ENCODE measurements at places on chromosomes 3 and 15.

GRCh38 chr15:42072141-42072685 lies 22.1 kb downstream of the PLA2G4D start:
- no peak overlapping the region for H3K4me3 ChIP-seq
- H3K27me3 ChIP-seq = no peaks in the 10 kb centered on the region
- H3K36me3 ChIP-seq = no peaks in the 10 kb centered on the region
- H3K27ac ChIP-seq = no peak overlapping the region
- DNase-seq = no peak

GRCh38 chr3:194688200-194688740 lies 2.6 kb downstream of the FAM43A start:
- H3K36me3 ChIP-seq = no peaks in the 10 kb centered on the region
- H3K27ac ChIP-seq = no peak overlapping the region
- H3K4me1 ChIP-seq = peaks cover 19% of the 10 kb centered on the region
- DNase-seq = no peak
- no peaks in the 10 kb centered on the region for H3K27me3 ChIP-seq

- peak within 1 kb of the TSS; percentile 98 for H3K27ac ChIP-seq
- H3K27me3 ChIP-seq = no peaks in the 10 kb centered on the region
- DNase-seq = peak; percentile 67
- H3K4me3 ChIP-seq = peak within 1 kb of the TSS; percentile 94
- peaks cover 51% of the 10 kb centered on the region for H3K4me1 ChIP-seq
- no peaks in the 10 kb centered on the region for H3K36me3 ChIP-seq
Observed at GRCh38 chr3:113746548-113747282, at the start of gene ATP6V1A. Gene ATP6V1A (plus strand): TSS chr3:113747035. CDS start chr3:113778754, 31,719 bp downstream.

DNA sequence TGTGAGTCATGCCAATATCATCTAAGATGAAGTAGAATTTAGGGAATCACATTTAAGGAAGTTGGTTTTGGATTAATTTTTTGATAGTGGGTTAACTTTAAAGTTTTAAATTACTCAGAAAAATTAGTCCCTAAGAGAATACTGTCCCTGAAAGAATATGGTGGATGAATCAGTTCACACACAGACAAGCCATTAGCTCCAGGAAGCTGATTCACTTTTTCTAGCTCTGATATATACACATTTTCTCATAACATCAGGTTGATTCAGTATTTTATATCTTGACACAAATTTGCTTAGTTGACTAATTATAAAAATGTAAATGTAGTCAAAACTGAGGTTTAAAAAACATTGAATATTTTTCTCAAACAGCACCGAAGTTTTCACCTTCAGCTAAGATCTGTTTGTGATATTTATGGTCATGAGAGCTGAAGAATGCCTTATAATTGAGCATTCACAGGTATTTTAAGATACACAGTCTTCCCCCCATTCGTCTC lies 55.1 kb downstream of the MYH15 start:
- H3K27me3 ChIP-seq = no peaks in the 10 kb centered on the region
- no peaks in the 10 kb centered on the region for H3K36me3 ChIP-seq
- H3K4me1 ChIP-seq = no peaks in the 10 kb centered on the region
- H3K4me3 ChIP-seq = no peak overlapping the region
- no peak for DNase-seq

DNA sequence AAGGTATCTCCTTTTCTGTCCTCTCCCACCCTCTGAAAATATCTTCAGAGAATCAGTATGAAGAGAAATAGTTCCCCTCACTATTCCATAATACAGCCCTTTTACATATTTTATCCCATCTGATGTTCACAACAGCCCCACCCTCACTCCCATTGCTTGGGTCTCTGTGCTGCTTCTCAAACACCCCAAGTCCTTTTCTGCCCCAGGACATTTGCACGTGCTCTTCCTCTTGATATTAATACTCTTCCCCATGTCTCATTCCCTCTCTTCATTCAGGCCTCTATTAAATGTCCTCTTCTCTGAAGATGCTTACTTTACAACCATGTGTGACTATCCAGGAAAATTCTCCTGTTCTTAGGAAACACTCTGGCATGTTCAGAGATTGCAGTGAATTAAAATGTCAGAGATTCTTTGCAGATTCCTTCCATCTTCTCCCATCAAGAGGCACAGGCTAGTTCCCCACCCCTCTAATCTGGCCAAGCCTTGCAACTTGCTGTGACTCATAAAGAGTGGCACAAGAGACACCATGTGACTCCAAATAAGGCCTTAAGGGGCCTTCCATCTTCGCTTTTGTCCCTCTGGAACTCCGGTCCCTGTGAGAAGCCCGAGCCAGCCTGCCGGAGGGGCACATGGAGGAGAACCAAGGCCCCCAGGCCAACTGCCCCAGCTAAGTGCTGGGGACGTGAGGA lies 128.5 kb downstream of the CHSY1 start:
- no peak overlapping the region for H3K4me3 ChIP-seq
- peak overlapping the region; percentile 25 for H3K27ac ChIP-seq
- no peaks in the 10 kb centered on the region for H3K27me3 ChIP-seq
- H3K4me1 ChIP-seq = peaks cover 44% of the 10 kb centered on the region
- DNase-seq = no peak

GRCh38 chr3:3071136-3071535 lies 39.0 kb downstream of the IL5RA start:
- DNase-seq = no peak
- no peaks in the 10 kb centered on the region for H3K4me1 ChIP-seq
- no peaks in the 10 kb centered on the region for H3K36me3 ChIP-seq
- H3K27ac ChIP-seq = no peak overlapping the region
- H3K27me3 ChIP-seq = no peaks in the 10 kb centered on the region

- H3K4me3 ChIP-seq = no peak overlapping the region
- DNase-seq = no peak
- no peaks in the 10 kb centered on the region for H3K36me3 ChIP-seq
- no peaks in the 10 kb centered on the region for H3K27me3 ChIP-seq
- H3K4me1 ChIP-seq = no peaks in the 10 kb centered on the region
- no peak overlapping the region for H3K27ac ChIP-seq
Observed at GRCh38 chr3:192953926-192954325, 36.3 kb upstream of the MB21D2 start.

GRCh38 chr3:13138833-13139145 lies 65.6 kb upstream of the IQSEC1 start:
- no peak overlapping the region for H3K4me3 ChIP-seq
- no peaks in the 10 kb centered on the region for H3K4me1 ChIP-seq
- no peaks in the 10 kb centered on the region for H3K27me3 ChIP-seq
- DNase-seq = no peak
- H3K36me3 ChIP-seq = no peaks in the 10 kb centered on the region
- no peak overlapping the region for H3K27ac ChIP-seq

DNA sequence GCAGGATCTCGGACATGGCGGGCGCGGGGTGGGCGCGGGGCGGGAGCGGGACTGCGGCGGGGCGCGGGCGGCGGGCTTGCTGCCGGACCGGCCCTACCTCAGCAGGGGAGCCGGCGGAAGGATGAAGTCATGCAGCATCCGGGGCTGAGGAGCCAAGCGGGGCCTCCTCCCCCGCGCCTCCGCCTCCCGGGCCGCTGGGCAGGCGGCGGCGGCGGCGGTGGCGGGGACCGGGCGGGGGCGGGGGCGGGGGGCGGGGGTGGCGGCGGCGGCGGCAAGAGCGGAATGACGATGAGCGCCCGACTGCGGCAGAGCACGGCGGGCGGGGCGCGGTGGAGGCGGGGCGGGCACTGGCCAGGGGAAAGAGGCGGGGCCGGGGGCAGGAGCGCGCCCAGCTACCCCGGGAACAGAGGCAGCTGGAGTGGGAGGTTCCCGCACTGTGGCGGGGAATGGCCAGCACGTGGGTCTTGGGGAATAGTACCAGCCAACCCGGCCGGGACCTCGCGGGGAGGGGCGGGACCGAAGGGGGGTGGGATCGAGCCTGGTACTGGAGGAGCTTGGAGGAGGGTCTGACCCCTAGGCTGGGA lies at the start of gene CAMK2N2:
Gene CAMK2N2, minus strand, starts transcription at position 284 of the 584 bp plus-strand sequence. Its CDS starts 268 bp downstream, at position 16.
- DNase-seq = no peak
- peaks cover 18% of the 10 kb centered on the region for H3K27me3 ChIP-seq
- H3K4me1 ChIP-seq = peaks cover 12% of the 10 kb centered on the region
- no peaks in the 10 kb centered on the region for H3K36me3 ChIP-seq

GRCh38 chr3:196757876-196758739 lies 18.5 kb downstream of the PAK2 start:
- H3K36me3 ChIP-seq = no peaks in the 10 kb centered on the region
- no peak for DNase-seq
- H3K27me3 ChIP-seq = no peaks in the 10 kb centered on the region
- no peak overlapping the region for H3K27ac ChIP-seq
- no peak overlapping the region for H3K4me3 ChIP-seq
- no peaks in the 10 kb centered on the region for H3K4me1 ChIP-seq

GRCh38 chr3:139534455-139534812 lies 5.1 kb downstream of the RBP1 start:
- no peaks in the 10 kb centered on the region for H3K27me3 ChIP-seq
- H3K4me1 ChIP-seq = peaks cover 73% of the 10 kb centered on the region
- H3K27ac ChIP-seq = peak overlapping the region; percentile 70
- no peak for DNase-seq
- no peak overlapping the region for H3K4me3 ChIP-seq

- H3K27me3 ChIP-seq = no peaks in the 10 kb centered on the region
- H3K36me3 ChIP-seq = no peaks in the 10 kb centered on the region
- H3K27ac ChIP-seq = no peak overlapping the region
- H3K4me3 ChIP-seq = no peak overlapping the region
- DNase-seq = no peak
Observed at GRCh38 chr3:167864552-167864874, 129.0 kb downstream of the SERPINI1 start.

DNA sequence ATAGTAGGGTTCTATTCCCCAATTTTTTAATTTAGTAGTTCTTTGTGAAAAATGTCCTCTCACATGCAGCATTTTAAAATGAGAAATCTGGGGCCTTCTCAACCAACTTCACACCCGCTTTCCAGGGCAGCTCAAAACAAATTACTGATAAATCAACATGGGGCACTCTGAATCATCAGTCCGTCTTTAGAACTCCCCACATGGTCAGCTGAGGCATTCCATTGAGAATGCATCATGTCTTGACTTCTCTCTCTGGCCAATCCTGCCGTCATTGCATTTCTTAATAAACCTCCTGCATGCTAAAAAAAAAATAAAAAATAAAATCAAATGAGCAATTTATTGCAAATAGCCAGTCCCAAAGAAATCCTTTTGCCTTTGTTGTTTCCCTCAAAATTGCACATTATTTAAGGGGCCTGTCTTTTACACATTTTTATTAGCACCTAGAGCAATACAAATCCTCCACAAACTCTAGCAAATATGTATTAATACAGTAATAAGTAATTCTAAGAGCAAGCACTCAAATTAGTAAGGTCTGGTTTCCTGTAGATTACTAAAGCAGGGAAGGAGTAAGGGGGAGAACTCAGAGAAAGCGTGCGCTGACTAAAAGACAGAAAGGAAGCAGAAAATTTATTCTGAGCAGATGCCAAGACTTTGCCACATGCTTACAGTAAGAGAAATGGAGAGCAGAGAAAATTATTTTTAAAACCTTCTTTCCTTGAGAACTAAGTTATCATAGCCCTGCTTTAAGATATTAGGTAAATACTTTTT lies 175.7 kb downstream of the TNIK start:
- no peaks in the 10 kb centered on the region for H3K27me3 ChIP-seq
- DNase-seq = peak; percentile 44
- peaks cover 21% of the 10 kb centered on the region for H3K4me1 ChIP-seq
- peak overlapping the region; percentile 82 for H3K27ac ChIP-seq

GRCh38 chr3:117887901-117888300 lies 1146.7 kb downstream of the IGSF11 start:
- no peaks in the 10 kb centered on the region for H3K4me1 ChIP-seq
- no peak overlapping the region for H3K4me3 ChIP-seq
- no peak overlapping the region for H3K27ac ChIP-seq
- H3K27me3 ChIP-seq = no peaks in the 10 kb centered on the region

DNA sequence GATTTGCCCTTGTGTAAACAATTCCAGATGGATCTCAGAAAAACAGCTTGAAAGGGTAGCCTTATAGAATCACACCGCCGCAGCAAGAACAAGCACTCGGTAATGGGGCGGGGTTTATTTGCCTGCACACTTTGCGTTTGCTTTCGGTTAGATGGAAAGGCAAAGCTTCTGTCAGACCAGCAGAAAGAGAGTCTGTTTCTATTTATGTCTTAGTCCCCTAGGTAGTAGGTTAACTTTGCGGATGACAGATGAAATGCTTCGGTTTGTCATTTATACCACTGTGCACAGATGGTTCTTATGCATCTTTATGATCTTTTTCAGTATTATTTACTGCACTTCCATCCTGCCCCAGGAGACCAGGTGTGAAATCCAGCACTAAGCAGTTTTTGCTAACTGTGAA lies 62.2 kb downstream of the PYDC2 start:
- H3K4me3 ChIP-seq = no peak overlapping the region
- no peaks in the 10 kb centered on the region for H3K27me3 ChIP-seq
- H3K27ac ChIP-seq = no peak overlapping the region
- no peak for DNase-seq

DNA sequence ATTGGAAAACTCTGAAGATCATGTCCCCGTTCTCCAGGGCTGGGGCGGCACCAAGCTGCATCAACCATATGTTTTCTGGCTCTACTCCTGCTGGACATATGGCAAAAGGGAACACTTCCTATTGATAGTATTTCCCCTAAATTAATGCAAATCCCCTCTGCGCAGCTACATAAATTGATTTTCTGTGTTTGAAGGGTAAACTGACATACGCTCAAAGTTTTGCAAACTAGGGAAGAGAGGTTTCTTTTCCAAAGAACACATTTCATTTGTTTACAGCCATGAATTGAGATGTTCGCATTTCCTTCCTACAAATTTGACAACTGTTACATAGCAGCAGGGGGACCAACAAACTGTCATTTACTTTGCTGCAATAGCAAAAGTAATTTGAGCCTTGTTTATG lies 35.9 kb downstream of the CTXND1 start:
- H3K4me1 ChIP-seq = no peaks in the 10 kb centered on the region
- H3K4me3 ChIP-seq = no peak overlapping the region
- H3K36me3 ChIP-seq = no peaks in the 10 kb centered on the region
- DNase-seq = no peak
- H3K27ac ChIP-seq = no peak overlapping the region

DNA sequence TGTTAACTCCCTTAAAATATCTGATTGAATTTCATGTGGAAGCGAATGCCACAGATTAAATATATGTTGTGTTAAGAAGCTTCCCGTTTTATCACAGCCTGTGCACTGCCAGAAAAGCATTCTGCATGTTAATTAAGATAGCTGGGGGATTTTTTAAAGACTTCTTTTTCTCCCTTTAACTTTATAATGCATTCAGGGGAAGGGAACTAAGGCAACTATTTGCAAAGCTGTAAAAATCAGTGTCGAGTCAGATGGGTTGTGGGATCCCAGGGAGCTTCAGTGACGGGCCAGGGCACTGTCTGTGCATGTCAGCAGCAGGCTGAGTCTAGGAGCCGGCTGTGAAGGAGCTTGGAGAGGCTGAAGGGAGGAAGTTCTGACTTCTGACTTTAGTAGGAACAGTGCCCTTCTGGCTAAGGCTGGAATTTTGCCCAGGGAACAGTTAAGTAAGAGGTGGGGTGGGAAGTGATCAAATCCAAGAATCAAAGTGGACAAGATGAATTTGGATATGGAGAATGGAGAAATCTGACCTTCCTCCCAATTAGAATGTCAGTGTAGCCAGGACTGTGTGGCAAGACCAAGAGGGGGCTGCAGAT lies 77.7 kb downstream of the ABHD5 start:
- peak overlapping the region; percentile 90 for H3K27ac ChIP-seq
- no peaks in the 10 kb centered on the region for H3K36me3 ChIP-seq
- H3K4me3 ChIP-seq = no peak overlapping the region
- no peak for DNase-seq
